ENCODE measurements at places on chromosomes 6 and 20.

- no peak for DNase-seq
These were observed 29.3 kb upstream of the XRN2 start for GRCh38 chr20:21273755-21274386.

- no peak for DNase-seq
These were observed 40.3 kb upstream of the ARMC2 start for GRCh38 chr6:108807928-108808327.

GRCh38 chr6:148445620-148446019 lies 103.0 kb downstream of the SASH1 start:
- DNase-seq: no peak

DNA sequence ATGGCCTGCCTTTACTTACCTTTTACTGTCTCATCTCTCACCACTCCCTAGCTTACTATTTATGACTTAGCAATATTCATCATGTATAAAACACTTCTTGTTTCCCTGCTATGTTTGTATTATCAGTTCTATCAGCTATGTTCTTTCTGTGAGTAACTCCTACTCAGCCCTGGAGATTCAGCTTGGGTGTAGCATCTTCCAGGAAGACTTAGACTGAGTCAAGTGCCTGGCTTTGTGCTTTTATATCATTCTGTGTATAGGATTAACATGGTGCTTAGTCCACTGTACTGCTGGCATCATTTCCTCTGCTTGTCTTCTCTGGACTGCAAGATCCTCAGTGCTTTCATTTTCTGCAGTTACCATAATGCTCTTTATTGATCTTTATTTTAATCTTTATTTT lies 257.8 kb downstream of the BTBD3 start:
- no peak for DNase-seq

- DNase-seq: no peak
These were observed 178.6 kb downstream of the RFPL4B start for GRCh38 chr6:112525749-112526148.

DNA sequence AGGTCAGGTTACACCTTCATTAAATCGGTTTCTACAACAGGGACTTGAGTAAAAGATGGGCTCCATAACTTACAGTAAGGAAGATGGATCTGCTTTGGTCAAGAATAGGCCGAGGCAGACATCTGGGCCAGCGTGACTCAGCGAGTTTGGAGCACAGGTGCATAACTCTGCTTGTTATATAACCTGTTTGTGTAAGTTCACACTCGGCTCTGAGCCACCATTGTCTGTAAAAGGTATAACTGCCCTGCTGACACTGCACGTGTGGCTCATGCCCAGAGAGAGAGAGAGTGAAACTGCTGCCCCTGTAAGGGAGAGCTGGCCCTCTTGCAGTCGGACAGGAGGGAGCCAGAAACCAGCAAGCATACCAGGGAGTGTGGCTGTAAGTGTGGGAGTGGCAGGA lies 737.9 kb upstream of the SLC35B3 start:
- DNase-seq: no peak

- no peak for DNase-seq
These were observed 49.5 kb downstream of the CEBPB start for GRCh38 chr20:50240092-50240491.

DNA sequence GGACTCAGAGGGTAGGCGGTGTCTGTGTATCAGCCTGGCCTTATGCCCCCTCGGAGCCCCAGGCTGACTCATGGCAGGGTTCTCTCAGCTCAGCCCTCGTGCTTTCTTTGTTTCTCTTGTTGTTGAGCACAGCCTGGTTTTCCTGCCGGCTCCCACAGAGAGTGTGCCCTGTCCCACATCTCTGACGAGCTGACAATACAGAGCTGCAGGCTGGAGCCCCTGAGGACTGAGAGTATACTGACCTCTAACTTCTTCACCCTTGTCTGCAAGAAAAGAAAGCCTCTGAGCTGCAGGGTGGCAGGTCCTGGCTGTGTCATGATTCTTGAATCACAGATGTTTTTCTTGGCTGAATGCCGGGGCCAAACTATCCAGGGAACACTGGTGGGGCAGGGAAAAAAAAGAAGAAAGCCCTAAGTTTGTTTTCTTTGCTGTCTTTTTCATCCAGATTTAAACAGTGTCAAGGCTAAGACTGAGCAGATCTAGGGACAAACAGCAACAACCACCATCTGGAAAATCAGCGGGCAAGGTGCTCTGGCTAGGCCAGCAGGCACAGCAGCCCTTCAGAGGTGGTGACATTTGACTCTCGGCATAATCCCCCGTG lies 63.3 kb upstream of the ZNF133 start:
- DNase-seq: peak; percentile 9

GRCh38 chr6:39776581-39776980 lies 15.6 kb upstream of the DAAM2 start:
- DNase-seq: no peak

DNA sequence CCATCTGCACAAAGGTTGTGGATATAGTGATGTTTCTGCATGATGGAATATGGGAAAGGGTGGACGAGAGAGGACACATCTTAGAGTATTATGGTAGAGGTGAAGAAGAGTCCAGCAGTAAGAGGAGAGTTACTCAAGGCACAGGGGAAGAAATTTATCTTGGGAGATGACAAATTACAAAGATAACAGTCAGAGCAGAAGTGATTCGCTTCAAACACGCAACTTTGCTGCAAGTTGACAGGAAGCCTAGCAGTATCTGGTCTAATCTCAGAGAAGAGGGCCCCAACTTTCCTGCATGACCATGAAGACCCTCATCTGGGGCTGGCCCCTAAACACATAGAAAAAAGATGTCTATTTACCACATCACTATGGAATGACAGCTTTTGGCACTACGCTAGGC lies 1.2 kb upstream of the CALHM6 start:
- DNase-seq: no peak

DNA sequence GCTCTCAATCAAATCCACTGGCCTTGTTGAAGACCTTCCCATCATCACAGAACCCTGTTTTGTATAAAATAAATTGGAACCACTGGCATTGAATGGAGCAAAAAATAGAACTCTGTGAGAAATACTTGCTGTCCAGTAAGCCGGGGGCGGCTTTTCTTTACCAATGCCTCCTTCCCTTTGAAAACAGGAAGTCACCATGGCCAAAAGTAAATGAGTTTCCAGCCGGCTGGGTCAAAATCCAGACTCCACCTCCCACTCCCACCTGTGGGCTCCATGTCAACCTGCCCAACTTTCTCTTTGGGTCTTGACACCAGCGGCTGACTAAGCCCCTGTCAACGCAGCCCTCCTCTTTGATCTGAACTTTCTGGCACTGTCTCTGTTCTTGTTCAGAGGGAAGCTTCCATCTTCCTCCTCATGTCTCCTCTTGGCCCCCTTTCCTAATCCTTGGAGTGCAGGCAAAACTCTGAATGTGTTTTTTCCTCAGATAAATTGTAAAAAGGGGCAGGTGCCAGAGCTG lies 95.2 kb downstream of the TFAP2C start:
- no peak for DNase-seq

- no peak for DNase-seq
These were observed 9.8 kb downstream of the SLC22A23 start for GRCh38 chr6:3447005-3447404.

GRCh38 chr20:58294497-58295455 lies 14.7 kb upstream of the RAB22A start:
- DNase-seq: no peak

DNA sequence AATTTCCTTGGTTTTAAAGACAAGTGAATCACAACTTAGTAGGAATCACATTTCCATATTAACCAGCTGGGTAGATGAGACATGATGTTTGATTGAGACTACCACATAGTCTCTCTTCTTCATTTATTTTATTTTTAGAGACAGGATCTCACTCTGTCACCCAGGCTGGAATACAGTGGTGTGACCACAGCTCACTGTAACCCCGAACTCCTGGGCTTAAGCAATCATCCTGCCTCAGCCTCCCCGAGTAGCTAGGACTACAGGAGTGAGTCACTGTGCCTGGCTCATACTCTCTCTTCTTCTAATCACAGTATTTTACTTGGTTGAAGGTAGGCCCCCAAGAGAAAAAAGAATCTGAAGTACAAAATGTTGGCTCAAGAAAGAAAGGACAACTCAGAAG lies 80.2 kb upstream of the ASF1A start:
- DNase-seq: no peak

DNA sequence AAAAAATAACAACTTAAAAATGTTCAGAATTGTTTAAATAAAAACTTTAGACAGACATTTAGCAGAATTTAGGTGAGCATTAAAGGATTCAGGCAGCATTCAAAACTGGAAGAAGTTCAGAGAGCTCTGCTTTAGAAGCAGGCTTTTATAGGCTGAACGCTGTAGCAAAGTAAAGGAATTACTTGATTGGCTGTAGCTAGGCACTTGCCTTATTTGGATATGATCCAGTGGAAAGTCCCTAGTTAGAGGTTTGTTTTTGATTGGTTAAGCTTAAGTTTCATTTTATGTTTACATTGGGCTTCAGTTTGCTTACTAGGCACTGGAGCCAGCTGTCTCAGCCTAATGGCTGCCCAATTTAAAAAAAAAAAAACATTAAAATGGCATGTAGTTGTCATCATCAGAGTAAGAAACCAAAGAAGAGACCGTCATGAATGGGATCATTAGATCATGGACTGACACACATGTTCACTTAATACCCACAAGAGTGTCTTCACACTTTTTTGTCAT lies 65.1 kb downstream of the CBFA2T2 start:
- peak; percentile 88 for DNase-seq

GRCh38 chr20:1871807-1872458 lies 23.3 kb upstream of the SIRPA start:
- no peak for DNase-seq

DNA sequence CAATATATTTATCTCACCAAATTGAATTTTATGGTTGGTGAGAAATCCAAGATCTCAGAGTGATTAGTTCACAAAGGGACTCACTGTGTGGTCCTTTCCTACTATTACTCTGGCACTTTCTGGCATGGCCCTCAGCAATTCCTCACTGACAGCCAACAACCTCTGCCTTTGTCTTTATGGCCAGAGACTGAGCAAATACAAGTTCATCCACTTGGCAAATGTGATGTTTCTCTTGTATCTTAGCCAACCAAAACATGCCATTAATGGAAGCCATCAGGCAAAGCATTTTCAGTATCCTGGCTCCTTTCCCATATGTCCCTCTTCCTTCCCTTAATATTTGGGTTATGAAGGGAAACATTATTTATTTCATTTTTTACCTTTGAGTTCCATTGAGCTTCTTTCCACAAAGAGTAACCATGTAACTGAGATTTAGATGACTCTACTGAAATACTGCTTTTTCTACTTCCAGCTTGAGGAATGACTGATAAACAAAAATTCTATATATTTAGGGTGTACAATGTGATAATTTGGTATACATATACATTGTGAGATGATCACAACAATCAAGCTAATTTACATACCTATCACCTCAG lies 30.8 kb upstream of the SMLR1 start:
- DNase-seq: peak; percentile 55

- no peak for DNase-seq
These were observed 892 bp downstream of the REPS1 start for GRCh38 chr6:138987080-138987642.

DNA sequence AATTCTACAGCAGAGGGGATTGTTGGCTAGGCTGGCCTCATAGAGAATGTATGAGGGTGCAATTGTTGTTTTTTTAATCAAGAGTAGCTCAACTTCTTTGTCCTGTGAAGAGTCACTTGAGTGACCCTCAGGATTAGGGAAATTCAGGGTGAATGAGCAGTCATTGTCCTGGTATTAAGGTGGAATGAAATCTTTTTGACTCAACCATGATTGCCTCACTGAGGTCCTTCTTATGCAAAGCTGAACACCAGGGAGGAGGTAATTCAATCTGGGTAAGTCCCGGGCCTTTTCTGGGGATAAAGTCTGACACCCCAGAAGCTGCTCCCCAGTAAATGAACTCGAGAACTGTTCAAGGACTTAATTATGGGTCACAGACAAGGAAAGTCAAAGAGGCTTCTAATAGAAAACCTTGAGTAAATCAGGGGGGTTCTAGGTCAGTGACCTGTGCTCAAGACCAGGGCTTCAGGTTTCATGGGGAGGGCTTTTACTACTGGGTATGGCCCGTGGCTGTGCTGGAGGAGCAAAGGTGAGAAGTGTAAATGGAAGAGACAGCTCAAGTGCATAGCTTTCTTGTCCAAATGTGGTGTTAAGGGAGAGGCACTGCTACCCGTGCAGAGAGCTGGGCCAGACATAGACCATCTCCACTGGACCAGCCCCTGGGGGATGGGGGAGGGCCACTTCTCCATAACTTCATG lies 25.3 kb upstream of the ZBTB24 start:
- no peak for DNase-seq

DNA sequence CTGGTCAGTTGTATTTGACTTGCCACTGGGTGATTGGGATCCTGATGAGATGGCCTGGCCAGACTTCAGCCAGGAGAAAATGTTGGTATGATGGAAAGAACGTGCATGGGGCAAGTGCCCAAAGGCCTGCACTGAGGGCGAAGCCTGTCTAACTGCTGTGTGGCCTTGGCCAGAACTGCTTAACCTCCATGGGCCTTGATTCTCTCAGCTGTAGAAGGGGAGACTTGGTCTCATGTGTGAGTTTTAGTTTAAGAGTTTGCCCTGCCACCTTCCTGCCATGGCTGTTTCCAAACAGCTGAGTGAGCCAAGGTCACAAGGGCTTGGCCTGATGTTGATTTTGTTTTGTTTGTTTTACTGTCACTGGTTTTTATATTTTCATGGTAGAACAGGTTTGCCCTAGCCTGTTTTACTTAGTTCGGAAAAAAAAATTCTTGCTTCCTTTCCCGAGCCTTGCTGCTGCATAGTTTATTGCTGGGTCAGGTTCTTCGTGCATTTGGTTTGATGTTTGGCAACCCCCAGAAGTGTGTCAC lies 35.3 kb downstream of the DSTN start:
- DNase-seq: no peak
